ENCODE measurements at places on chromosomes 3 and 15. TPM values are rescaled to one million over a fixed set of nuclear protein-coding genes. Genes with fewer than 3 reads are reported as not detected.

Gene KIF7
- polyA plus RNA-seq: not detected

DNA sequence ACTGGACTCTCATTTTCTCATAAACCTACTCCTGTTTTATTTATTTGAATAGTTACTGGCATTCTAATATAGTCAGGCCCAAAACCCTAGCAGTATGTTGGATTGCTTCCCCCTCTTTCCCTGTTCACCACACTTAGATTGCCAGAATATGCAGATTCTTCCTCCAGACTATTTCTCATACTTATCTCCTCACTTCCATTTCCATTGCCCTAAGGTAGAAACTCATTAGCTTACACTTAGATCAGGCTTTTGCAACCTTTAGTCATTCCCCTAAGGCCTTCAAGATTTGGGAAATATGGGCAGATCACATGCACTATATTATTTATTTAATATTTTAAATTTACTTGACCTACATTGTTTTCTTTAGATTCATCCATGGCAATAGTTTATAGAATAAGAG, 98.9 kb downstream of the MEIS2 start:
- H3K4me1 ChIP-seq: no peaks in the 10 kb centered on the region
- H3K4me3 ChIP-seq: no peak overlapping the region
- H3K36me3 ChIP-seq: no peaks in the 10 kb centered on the region
- no peak overlapping the region for H3K27ac ChIP-seq
- no peaks in the 10 kb centered on the region for H3K27me3 ChIP-seq
- no peak for DNase-seq

GRCh38 chr3:128923576-128923975, 44.2 kb downstream of the ACAD9 start:
- no peak overlapping the region for H3K27ac ChIP-seq
- H3K27me3 ChIP-seq: no peaks in the 10 kb centered on the region
- H3K4me1 ChIP-seq: peaks cover 11% of the 10 kb centered on the region
- no peak overlapping the region for H3K4me3 ChIP-seq
- DNase-seq: no peak
- no peaks in the 10 kb centered on the region for H3K36me3 ChIP-seq

DNA sequence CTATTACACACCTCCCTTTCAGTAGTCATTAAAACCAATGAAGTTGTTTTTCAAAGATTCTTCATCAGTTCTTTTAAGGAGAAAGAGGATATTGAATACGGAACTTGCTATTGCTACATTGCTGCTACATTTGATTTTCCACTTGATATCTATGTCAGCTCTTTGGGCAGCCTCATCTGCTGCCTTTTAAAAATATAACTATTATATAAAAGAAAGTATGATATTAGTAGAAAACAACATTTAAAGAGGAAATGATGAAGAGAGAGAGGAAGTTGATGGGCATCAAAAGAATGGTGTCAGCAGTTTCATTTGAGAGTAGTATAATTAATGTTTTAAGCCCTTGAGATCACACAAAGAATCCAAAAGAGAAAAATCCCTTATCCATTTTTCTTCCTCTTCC, 171.4 kb downstream of the NFKBIZ start:
- H3K4me1 ChIP-seq: peaks cover 41% of the 10 kb centered on the region
- no peaks in the 10 kb centered on the region for H3K36me3 ChIP-seq
- H3K27ac ChIP-seq: no peak overlapping the region

DNA sequence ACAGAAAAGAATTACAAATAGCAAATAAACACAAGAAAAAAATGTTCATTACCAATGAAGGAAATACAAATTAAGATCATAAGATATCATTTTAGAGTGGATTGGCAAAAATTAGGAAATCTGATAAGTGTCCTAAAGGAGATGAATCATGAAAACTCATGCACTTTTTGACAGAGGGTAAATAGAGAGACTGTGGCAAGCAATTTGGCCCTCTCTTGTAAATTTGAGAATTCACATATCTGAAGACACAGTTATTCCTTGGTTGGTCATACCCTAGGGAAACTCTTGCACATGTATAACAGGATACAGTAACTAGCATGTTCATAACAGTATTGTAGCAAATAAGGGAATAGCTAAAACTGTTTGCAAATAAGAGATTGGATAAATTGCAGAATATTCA, 246.0 kb upstream of the GADL1 start:
- no peaks in the 10 kb centered on the region for H3K4me1 ChIP-seq
- no peaks in the 10 kb centered on the region for H3K27me3 ChIP-seq
- no peak overlapping the region for H3K27ac ChIP-seq
- H3K36me3 ChIP-seq: no peaks in the 10 kb centered on the region
- H3K4me3 ChIP-seq: no peak overlapping the region

Gene PRTG
- polyA plus RNA-seq: not detected

GRCh38 chr3:126656371-126657134, 1.6 kb upstream of the TXNRD3 start:
- H3K36me3 ChIP-seq: no peaks in the 10 kb centered on the region
- H3K27ac ChIP-seq: no peak overlapping the region
- H3K27me3 ChIP-seq: peaks cover 11% of the 10 kb centered on the region
- H3K4me1 ChIP-seq: peaks cover 2% of the 10 kb centered on the region
- DNase-seq: no peak

DNA sequence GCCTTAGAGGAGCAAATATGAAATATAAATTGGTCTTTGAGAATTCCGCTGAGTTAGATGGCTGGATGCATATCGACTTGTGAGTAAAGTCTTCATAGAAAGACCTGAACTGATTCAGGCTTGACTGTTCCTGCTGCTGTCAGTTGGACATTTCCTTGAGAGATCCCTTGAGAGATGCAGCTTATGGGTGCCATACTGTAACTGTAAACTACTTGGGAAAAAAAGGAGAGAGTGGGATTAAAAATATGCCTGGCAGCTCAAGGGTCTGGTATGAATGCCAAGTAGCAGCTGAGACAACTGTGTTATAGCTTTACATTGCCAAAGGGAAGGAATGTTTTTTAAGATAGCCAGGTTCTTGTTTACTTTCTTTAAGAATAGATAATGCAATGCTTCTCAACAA, 926.6 kb downstream of the EPHA3 start:
- no peaks in the 10 kb centered on the region for H3K4me1 ChIP-seq
- H3K4me3 ChIP-seq: no peak overlapping the region
- DNase-seq: no peak
- no peaks in the 10 kb centered on the region for H3K36me3 ChIP-seq
- H3K27me3 ChIP-seq: no peaks in the 10 kb centered on the region

- H3K27ac ChIP-seq: no peak overlapping the region
- peaks cover 30% of the 10 kb centered on the region for H3K4me1 ChIP-seq
- H3K36me3 ChIP-seq: no peaks in the 10 kb centered on the region
Measured at GRCh38 chr3:42745291-42745745, 27.7 kb downstream of the CCDC13 start.

DNA sequence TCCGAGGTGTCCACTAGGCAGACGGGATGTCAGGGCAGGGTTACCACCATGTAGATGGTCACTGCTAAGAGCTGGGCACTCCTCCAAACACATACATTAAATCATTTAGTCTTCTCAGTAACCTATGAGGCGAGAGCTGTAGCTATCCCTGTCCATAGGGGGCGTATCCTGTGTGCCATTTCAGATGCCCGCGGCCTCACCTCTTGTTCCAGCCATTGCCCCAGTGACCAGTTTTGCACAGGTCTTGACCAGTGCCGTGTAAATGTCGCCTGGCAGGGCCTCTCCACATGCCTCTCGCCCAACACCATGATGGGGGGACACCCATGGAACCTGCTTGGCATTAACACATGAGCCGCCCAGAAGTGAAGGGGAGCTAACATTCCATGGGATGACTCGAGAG, 20.8 kb upstream of the SRP14 start:
- DNase-seq: no peak
- H3K4me1 ChIP-seq: peaks cover 37% of the 10 kb centered on the region
- H3K27me3 ChIP-seq: no peaks in the 10 kb centered on the region
- H3K36me3 ChIP-seq: no peaks in the 10 kb centered on the region

All from CD14-positive monocyte (primary cell).